Activated naive CD4-positive, alpha-beta T cell (primary cell): ENCODE measurements at places on chromosomes 3 and 15.
A peak's percentile ranks its signal among the peaks of the same experiment; 100 is the strongest.

GRCh38 chr15:72982714-72983113, 69.5 kb upstream of the NEO1 start:
- DNase-seq: no peak

GRCh38 chr3:61805510-61806080, 244.2 kb downstream of the PTPRG start:
- DNase-seq: no peak

DNA sequence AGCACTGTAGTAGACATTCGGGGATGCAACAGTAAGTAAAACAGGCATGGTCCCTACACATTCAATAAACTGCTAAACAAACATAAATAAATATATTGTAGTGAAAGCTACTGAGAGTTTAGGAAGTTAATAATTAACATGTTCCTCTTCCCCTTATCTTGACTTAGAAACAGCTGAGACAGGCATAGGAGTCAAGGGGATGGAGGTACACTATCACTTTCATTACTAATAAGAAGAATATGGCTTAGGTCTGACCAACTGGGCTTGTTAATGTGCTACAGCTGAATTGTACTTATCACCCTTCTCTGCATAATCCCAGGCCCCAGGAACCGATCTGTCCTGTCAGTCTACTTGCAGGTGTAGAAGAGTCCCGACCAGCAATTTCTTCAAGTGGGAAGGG, 116.3 kb upstream of the DAZL start:
- DNase-seq: no peak

DNA sequence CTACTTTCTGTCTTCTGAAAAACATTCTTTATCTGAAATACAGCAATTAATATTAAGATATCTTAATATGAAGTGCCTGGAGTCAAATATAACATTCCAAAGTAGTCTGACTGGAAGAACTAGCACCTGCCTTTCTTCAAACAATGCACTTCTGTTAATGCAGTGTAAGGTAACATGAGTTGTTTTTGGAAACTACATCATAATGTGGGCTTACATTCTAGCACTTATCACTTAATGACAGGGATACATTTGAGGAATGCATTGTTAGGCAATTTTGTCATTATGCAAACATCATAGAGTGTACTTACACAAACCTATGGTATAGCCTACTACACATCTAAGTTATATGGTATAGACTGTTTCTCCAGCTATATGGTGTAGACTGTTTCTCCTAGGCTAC, 49.2 kb downstream of the SLC15A2 start:
- DNase-seq: no peak

- no peak for DNase-seq
Measured at GRCh38 chr3:120793601-120794000, 51.1 kb downstream of the GTF2E1 start.

DNA sequence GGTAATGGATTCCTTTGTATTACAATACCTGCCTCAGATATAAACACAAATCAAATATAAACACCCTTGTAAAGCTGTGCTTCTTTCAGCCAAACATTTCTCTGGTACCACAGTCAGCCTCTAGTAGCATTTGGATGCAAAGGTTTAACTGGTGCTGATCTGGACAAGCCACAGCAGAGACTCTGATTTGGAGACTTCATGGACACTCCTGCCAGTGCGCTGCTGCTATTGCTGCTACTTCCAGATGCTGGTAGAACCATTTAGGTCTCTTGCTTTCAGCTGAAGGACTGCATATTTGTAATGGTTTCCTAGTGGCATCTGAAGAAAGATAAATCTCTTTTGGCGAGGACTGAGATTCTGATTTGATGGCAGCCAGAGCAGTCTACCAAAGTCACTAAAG, 36.9 kb downstream of the NCK1 start:
- no peak for DNase-seq

- DNase-seq: no peak
Measured at GRCh38 chr3:39216176-39216790, 23.9 kb upstream of the XIRP1 start.

- no peak for DNase-seq
Measured at GRCh38 chr3:76352051-76352450, 566.7 kb upstream of the ZNF717 start.

DNA sequence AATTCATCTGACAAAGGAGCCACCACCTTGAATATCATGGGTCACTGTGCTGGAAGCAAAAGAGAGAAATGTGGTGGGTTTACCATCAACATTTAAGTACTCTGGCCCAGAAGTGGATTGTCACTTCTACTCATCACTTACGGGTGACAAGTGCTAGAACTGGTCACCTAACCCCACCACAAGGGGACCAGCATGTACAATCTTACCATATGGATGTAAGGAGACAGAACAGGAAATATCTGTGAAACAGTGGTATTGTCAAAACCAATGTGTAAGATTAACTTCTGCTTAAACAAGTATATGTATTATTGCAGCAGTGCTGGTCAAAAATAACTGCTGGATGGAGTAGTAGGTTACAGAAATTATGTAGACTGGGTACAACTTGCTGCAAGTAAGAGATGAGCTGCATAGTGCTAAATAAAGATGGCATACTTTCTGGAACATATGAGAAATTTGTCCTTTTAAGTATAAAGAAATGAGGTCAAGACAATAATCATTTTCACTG, 171.8 kb downstream of the POTEB3 start:
- DNase-seq: no peak

DNA sequence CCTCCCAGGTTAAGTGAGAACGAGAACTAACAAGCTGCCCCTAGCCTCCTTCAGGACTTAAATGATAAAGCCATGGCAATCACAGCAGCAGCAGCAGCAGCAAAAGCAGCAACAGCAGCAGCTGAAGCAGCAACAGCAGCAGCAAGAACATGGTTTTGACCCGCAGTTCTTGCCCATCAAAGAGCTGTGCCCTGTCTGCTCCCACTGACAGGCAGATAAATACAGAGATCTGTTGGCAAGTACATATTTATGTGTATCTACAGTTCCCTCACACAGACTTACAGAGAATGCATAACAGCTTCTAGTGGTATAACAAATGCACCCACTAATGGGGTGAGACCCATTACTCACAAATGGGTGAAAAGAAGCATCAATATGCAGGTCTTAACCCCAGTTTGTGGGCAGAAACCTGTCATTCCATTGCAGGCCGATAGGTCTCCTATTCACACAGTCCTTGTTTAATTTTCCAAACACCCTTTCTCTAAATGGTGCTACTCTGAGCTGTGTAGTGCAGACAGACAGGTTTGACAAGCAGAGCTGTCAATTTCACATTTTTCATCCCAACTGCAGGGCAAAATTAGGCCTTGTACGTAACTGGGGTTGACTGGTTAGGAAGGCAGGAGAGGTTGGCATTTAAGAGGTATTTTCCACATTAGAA, 316.3 kb downstream of the TIGIT start:
- DNase-seq: no peak

DNA sequence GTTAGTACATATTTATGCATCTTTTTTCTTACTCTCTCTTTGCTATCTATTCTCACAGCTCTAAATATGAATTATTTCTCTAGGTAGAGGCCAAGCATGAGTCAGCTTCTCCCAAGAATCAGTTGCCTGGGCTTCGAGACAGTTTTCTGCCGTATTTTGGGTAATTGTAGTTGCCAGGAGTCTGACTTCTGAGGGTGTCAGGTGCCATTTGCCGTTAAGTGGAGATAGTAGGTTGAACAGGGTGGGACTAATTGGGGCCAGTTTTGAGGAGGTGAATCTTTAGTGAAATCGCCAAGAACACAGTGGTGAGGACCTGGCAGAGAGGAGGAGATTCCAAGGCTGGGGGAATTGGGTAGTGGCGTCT, 7.8 kb upstream of the NRROS start:
- DNase-seq: no peak

DNA sequence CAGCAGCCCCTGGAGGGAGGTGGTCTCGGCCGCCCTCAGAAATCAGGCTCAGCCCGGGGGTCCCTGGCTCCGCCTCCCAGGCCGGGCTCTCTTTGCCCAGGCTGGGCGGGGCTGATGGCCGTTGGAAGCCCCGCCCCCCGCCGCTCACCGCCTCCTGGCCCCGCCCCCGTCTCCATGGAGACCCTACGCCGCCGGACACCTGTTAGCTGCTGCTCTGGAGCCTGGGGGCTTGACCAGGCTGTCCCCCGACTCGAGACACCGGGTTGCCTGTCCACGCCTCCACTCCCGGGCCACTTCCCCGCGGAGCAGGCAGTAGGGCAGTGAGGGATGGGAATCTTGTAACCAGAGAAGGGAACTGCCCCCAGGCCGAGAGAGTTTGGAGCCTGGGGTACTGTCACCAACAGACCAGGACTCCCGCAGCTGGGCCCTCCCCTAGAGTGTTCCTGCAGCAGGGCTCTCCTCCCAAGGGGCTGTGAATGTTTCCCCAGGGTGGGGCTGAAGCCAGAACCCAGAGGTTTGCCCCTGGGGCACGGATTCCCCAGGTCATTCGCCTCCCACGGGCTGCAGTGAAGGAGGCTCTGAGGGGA, 27.8 kb upstream of the RPL32 start:
- DNase-seq: peak; percentile 9

GRCh38 chr3:140816372-140817195, 125.1 kb upstream of the SLC25A36 start:
- no peak for DNase-seq

GRCh38 chr3:35643495-35643894, 4.2 kb downstream of the ARPP21 start:
- DNase-seq: no peak

- no peak for DNase-seq
Measured at GRCh38 chr3:151998744-151999143, 125.3 kb downstream of the SUCNR1 start.
